ENCODE measurements at places on chromosomes 6 and 20.
A peak's percentile ranks its signal among the peaks of the same experiment; 100 is the strongest.

- no peak for DNase-seq
These were observed 80.2 kb downstream of the IRAK1BP1 start for GRCh38 chr6:78947529-78947928.

DNA sequence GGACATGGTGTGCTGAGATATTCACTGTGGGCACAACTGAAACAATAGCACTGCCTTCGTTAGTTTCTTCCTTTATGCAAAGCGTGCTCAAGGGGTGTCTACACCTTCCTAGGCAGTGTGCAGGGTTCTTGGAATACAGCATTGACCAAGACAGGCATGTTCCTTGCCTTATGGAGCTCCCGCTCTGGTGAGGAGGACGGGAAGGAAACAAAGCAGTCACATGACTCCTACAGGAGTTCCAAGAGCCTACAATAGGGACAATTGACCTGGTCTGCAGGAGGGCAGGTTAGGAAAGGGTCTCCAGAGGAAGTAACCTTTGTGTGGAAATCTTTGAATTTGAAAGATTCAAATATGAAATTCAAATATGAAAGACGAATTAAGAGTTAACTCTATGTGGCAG lies 25.8 kb upstream of the SIRPB2 start:
- no peak for DNase-seq

DNA sequence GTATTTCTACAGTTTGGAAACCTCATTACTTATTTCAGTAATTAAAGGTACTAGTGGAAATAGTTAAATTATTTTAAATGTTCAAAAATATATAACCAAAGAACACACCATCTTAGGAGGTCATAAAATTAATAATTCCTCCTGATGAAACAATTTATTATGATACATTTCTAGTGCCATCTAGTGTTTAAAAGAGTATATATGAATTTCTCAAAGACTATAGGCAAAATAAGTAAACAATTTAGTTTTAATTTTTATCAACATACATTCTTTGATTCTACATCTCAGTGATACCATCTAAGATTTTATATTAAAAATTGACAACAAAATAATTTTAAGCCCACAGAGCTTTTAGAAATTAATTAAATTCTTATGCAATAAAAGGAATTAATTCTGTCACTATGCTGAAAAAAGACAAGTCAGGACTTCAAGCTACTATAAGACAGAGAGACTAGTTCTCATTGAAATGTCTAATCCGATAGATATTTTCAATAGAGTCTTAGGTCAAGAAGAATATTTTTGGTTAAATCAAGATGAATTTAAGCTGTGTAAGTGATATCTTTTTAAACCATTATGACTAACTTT lies 107.8 kb upstream of the RNF217 start:
- no peak for DNase-seq

DNA sequence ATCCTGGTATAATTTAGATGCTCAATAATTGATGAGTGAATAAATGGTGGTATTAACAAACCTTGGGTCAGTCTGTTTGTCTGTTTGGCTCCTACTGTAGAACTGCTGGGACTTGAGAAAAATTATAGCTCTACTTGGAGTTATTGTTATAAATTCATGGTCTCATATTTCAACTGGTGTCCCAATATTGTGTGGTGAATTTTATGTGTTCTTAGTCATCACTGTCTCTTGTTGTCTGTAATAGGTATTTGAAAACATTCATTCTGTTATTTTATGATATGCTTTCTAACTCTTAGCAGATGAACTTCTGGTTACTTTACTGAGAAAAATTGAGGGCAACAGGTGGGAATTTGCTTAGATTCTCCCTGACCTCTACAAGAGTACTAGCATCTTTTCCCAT lies 221.4 kb downstream of the CDKAL1 start:
- DNase-seq = no peak

DNA sequence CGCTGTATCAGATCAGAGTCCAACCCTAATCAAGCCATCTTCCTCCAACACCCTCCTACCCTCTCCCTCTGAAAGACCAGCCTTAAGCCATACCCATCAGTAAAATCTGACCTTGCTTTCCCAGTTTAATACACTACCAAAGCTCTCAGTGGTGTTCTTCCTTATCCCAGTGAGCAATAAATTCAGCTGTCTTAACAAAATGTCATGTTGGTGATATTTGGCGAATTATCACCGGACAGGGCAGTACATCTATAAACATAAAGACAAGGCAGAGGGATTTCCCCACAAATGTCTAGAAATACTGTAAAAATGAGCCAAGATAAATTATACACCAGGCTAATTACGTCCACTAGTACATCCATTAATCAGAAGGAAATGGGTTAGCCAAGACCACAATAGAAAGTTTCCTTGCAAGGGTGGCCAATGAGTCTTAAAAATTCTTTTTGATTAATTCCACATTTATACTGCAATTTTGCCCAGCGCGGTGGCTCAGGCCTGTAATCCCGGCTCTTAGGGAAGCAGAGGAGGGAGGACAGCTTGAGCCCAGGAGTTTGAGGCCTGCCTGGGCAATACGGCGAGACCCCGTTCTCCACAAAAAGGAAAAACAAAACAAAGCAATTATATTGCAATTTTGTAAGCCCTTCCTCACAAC lies 905 bp downstream of the RARS2 start:
- no peak for DNase-seq

DNA sequence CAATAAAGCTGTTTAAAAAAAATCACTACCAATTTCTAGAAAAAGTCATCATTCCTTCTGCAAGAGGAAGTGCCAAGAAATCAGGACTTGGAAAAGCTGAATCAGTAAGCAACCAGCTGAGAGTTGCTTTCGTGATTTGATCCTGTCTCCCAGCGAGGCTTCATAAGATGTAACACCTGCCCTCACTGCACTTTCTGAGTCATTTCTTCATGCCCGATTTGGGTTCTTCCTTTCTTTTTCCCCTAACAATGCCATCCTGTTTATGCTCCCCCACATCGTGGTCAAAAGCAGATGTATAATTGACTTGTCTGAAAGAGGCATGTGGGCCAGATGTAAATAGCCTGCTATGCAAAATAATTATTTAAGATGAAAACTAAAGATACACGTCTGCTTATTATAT lies 52.1 kb downstream of the RIPOR2 start:
- no peak for DNase-seq

DNA sequence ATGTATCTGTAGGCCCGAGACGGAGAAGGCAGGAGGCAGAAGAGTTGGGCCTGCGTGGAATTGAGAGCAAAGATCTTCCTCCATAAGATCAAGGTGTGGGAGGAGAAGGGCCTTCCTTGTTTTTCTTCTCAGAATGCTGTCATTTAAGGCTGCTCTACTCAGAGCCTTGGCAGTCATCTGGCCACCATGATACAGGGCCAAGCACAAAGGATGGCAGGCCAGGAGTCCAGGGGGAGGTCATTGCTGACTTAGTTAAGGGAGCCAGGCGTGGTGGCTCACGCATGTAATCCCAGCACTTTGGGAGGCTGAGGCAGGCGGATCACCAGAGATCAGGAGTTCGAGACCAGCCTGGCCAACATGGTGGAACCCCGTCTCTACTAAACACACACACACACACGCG lies 137.1 kb downstream of the BMP7 start:
- DNase-seq = no peak

GRCh38 chr6:82744286-82745015 lies 321.2 kb downstream of the UBE3D start:
- DNase-seq = no peak

- no peak for DNase-seq
These were observed 53.8 kb downstream of the C6orf58 start for GRCh38 chr6:127630800-127631199.

DNA sequence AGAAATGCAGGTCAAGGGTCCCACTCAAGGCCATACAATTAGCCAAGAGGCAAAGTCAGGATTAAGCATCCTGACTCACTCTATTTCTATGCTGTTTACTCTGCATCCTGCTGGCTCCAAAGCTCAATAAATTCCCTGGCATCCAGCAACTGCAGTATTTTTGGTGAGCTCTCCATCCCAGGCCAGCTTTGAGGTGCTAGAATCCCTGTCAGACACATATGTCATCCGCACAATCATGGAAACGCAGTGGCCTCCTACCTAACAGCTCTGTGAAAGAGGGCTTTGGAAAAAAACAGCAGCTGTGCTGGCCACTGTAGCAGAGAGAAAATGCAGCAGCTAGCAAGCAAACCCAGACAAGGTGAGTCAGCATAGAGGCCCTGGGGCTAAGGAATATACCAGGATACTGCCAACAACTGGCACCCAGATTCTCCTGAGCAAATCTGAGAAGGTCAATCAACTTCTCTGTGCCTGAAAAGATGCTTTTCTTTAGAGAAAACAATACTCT lies 58.4 kb downstream of the ANKEF1 start:
- DNase-seq = no peak

GRCh38 chr20:46012921-46013320 lies 4.2 kb downstream of the MMP9 start:
- DNase-seq = no peak

DNA sequence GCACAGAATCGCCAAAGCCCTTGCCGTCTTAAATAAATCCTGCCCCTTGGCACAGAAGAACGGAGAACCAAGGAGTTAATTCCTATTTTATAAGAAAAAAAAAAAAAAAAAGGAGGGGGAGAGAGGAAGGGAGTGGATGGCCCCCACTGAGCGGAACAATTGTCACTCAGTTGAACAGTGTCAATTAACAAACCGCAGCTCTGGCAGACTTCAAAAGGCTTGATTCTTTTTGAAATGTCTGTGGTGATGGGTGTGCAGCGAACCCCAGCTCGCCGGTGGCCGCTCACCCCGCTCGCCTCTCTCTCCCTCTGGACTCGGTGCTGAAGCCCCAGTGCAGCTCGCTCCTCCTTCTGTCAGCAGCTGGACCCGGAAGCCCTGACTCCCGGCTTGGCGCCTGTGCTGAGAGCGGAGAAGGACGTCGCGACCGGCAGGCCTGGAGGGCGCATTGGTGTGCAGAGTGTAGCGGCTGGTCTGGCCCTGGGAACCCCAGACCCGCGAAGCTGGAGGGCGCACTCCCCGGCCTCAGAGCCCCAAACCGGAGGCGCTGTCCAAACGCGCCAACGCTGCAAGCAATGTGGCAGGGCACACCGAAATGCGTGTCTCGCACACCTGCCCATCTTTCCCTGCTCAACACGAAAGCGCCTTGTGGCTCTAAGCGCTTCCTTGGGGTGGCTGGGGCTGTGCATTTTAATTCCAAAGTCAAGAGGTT lies 3.4 kb downstream of the LINC00237 start:
- DNase-seq = no peak

DNA sequence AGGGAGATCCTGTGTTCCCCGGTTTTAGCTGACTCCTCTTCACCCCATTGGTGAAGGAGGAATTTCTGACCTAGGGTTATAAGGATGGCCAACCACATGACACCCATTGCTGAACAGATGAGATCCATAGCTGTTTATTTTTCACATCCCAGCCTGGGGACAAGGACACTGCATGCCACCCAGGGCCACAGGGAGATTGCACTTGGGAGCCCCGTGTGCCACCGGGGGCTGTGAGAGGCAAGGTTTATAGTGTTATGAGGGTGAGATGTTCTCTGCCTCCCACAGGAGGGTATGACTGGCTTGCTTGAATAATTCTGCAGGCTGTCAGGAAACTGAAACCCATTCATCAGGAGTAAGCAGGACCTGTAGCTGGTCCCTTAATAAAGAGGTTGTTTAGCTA lies 14.7 kb upstream of the SLPI start:
- no peak for DNase-seq

- no peak for DNase-seq
These were observed 271.1 kb upstream of the CHD6 start for GRCh38 chr20:41889126-41889843.

GRCh38 chr6:119636060-119636459 lies 286.5 kb upstream of the MAN1A1 start:
- DNase-seq = no peak

- DNase-seq = peak; percentile 65
These were observed 12.9 kb upstream of the MROH8 start for GRCh38 chr20:37192137-37192854.

- no peak for DNase-seq
These were observed 71.1 kb downstream of the ROS1 start for GRCh38 chr6:117354671-117355070.

DNA sequence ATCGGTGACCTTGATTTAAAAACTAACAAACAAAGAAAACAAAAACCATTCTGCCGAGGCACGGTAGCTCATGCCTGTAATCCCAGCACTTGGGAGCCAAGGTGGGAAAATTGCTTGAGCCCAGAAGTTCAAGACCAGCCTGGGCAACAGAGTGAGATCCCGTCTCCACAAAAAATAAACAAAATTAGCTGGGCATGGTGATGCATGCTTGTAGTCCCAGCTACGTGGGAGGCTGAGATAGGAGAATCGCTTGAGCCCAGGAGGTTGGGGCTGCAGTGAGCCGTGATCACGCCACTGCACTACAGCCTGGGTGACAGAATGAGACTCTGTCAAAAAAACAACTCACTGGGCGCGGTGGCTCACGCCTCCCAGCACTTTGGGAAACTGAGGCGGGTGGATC lies 48.2 kb upstream of the TFAP2A start:
- no peak for DNase-seq

DNA sequence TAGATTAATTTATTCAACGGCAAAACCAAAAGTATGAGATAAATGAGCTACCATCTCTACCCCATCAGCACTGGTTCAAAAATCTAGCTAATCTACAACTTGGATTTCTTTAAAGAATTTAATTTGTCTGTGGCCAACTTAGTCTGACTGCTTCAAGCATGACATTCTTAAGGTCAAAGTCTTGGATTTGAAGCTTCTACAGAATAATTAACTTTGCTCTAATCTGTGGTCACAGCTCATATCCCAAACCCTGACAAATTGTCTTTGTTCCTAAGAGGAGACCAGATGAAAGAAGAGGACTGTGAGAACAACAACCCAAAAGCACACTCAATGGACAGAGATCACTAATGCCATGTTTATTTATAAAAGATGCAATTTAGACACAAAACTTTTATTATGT lies 166.9 kb upstream of the EPHA7 start:
- no peak for DNase-seq

- DNase-seq = peak; percentile 14
These were observed 168.9 kb upstream of the CENPW start for GRCh38 chr6:126170978-126171382.

DNA sequence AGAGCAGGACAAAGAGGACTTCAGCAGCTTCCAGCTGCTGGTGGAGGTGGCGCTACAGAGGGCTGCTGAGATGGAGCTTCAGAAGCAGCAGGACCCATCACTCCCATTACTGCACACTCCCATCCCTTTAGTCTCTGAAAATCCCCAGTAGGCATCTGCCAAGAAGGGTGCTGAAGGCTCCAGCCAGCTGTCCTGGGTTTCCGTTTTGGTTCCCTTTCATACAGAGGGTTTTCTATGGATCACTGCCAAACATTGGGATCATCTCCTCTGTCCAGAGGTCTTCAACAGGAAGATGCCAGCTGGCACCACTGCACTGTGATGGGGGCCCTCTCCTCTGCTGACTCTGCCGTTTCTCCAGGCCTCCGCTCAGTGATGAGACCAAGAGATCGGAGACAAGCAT lies 14.3 kb upstream of the RAB5IF start:
- DNase-seq = no peak

- no peak for DNase-seq
These were observed 2.1 kb downstream of the SERAC1 start for GRCh38 chr6:158165919-158166416.

- DNase-seq = no peak
These were observed 15.6 kb downstream of the HAO1 start for GRCh38 chr20:7924692-7925091.

- DNase-seq = no peak
These were observed 35.2 kb upstream of the BCLAF1 start for GRCh38 chr6:136324686-136325380.

GRCh38 chr20:64062276-64062595 lies 762 bp upstream of the TCEA2 start:
- no peak for DNase-seq
